ENCODE measurements at places on chromosomes 1 and 21. TPM values are rescaled to one million over a fixed set of nuclear protein-coding genes. Genes with fewer than 3 reads are reported as not detected.

DNA sequence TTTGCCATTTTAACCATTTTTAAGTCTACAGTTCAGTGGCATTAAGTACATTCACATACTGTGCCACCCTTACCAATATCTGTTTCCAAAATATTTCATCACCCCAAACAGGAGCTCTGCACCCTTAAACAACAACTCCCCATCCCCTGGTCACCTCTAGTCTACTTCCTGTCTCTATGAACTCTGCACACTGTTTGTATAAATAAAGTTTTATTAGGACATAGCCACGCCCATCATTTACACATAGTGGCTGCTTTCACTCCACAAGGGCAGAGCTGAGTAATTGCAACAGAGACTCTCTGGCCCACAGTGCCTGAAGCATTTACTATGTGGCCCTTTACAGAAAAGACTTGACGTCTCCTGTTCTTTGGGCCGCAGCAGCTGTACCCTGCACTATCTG, 30.1 kb downstream of the KCNAB2 start:
- H3K27me3 ChIP-seq, result no peaks in the 10 kb centered on the region
- H3K36me3 ChIP-seq, result no peaks in the 10 kb centered on the region
- no peak for DNase-seq
- no peak overlapping the region for H3K27ac ChIP-seq
- H3K4me1 ChIP-seq, result no peaks in the 10 kb centered on the region

GRCh38 chr1:184393962-184394361, 7.1 kb downstream of the C1orf21 start:
- no peak overlapping the region for H3K4me3 ChIP-seq
- no peak for DNase-seq
- H3K27ac ChIP-seq, result no peak overlapping the region
- peaks cover 5% of the 10 kb centered on the region for H3K4me1 ChIP-seq

- H3K27ac ChIP-seq, result no peak overlapping the region
- H3K4me1 ChIP-seq, result no peaks in the 10 kb centered on the region
- no peaks in the 10 kb centered on the region for H3K27me3 ChIP-seq
Measured at GRCh38 chr21:45634511-45635183, 8.9 kb upstream of the PCBP3 start.

GRCh38 chr1:192936313-192937018, 122.7 kb downstream of the UCHL5 start:
- no peak for DNase-seq
- no peak overlapping the region for H3K27ac ChIP-seq
- H3K36me3 ChIP-seq, result no peaks in the 10 kb centered on the region
- no peaks in the 10 kb centered on the region for H3K4me1 ChIP-seq
- no peak overlapping the region for H3K4me3 ChIP-seq

DNA sequence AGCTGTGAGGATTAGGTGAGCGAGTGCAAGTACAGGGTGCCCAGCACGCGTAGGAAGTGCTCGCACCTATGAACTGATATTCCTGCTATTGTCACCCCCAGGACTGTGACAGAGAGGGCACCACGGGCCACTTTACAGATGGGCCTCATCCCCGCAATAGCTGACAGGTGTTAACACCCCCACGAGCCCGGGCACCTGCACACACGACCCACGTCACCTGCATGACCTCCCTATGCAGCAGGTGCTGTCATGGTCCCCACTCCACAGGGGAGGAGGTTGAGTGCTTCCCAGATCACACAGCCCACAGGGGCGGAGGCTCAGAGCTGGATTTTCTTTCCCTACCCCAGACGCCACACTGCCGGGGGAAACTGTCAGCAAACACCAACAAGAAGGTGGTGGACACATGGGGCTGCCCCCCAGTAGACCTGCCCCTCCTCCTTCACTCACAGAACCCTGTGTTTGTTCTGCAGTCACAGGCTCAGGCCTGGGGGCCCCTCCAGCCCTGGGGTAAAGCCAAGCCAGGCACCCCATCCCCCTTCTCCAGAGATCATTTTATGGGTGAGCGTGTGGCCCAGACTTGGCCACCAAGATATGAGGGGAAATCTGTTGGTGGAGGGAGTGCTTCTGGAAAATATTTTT, 465.5 kb downstream of the MATN1 start:
- no peaks in the 10 kb centered on the region for H3K27me3 ChIP-seq
- H3K36me3 ChIP-seq, result no peaks in the 10 kb centered on the region
- no peak overlapping the region for H3K27ac ChIP-seq
- no peak for DNase-seq
- H3K4me1 ChIP-seq, result no peaks in the 10 kb centered on the region

GRCh38 chr1:203629507-203630082, 3.0 kb downstream of the ATP2B4 start:
- peak overlapping the region; percentile 73 for H3K4me3 ChIP-seq
- H3K27me3 ChIP-seq, result no peaks in the 10 kb centered on the region
- peak overlapping the region; percentile 49 for H3K27ac ChIP-seq
- peak; percentile 90 for DNase-seq
- no peaks in the 10 kb centered on the region for H3K36me3 ChIP-seq

DNA sequence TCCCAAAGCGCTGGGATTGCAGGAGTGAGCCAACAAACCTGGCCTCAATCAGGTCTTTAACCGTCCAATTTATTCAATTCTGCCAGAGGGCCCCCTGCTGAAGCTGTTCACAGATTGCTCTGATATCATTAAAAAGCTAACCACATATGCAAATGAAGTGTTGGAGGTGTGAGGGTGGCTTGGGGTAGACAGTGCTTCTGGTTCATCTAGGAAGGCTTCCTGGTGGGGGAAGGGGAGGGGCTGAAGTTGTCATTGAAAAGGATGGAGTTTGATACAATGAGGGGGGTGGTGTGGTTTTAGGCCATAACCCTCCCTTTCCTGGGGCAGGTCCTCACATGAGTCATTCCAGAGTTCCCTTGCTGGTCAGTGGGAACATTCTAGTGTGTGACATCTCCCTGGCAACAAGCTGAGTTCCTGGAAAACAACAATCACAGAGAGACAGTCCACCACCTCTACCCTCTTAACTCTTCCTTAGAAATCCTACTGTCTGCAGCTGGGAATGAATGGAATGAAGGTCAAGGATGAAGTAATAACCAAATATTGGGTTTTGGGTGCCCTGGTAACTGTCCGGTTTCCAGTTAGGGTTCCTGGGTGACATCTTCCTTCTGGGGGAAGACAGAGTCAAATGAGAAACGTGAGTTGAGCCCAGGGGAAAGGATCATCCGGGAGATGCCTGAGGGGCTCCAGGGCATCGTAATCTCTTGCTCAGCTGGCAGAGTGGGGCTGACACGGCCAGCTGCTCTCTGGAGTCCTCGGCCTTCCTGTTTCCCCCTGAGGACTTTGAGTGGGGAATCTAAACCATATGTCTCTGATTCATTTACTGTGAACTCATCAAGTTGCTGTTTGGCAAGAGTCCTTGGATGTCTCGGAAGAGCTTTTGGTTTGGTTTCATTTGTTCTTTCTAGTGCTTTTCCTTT, 32.2 kb downstream of the BATF3 start:
- H3K36me3 ChIP-seq, result no peaks in the 10 kb centered on the region
- no peaks in the 10 kb centered on the region for H3K4me1 ChIP-seq
- no peak overlapping the region for H3K4me3 ChIP-seq
- no peak for DNase-seq
- no peak overlapping the region for H3K27ac ChIP-seq
- H3K27me3 ChIP-seq, result no peaks in the 10 kb centered on the region

GRCh38 chr1:93132638-93133037, 47.6 kb downstream of the TMED5 start:
- H3K36me3 ChIP-seq, result peaks cover 2% of the 10 kb centered on the region
- no peak overlapping the region for H3K27ac ChIP-seq
- no peaks in the 10 kb centered on the region for H3K4me1 ChIP-seq
- no peak overlapping the region for H3K4me3 ChIP-seq

- H3K27me3 ChIP-seq, result no peaks in the 10 kb centered on the region
- H3K4me1 ChIP-seq, result no peaks in the 10 kb centered on the region
- H3K36me3 ChIP-seq, result no peaks in the 10 kb centered on the region
- DNase-seq, result peak; percentile 64
- no peak overlapping the region for H3K4me3 ChIP-seq
Measured at GRCh38 chr1:18852501-18852900, 7.0 kb downstream of the TAS1R2 start.

GRCh38 chr21:36203603-36203889, 46.9 kb downstream of the DOP1B start:
- peaks cover 2% of the 10 kb centered on the region for H3K36me3 ChIP-seq
- DNase-seq, result no peak
- no peaks in the 10 kb centered on the region for H3K27me3 ChIP-seq
- H3K4me1 ChIP-seq, result no peaks in the 10 kb centered on the region

- no peaks in the 10 kb centered on the region for H3K27me3 ChIP-seq
- H3K4me3 ChIP-seq, result no peak overlapping the region
- H3K4me1 ChIP-seq, result no peaks in the 10 kb centered on the region
- no peak overlapping the region for H3K27ac ChIP-seq
Measured at GRCh38 chr1:78799926-78800325, 150.3 kb downstream of the IFI44 start.

DNA sequence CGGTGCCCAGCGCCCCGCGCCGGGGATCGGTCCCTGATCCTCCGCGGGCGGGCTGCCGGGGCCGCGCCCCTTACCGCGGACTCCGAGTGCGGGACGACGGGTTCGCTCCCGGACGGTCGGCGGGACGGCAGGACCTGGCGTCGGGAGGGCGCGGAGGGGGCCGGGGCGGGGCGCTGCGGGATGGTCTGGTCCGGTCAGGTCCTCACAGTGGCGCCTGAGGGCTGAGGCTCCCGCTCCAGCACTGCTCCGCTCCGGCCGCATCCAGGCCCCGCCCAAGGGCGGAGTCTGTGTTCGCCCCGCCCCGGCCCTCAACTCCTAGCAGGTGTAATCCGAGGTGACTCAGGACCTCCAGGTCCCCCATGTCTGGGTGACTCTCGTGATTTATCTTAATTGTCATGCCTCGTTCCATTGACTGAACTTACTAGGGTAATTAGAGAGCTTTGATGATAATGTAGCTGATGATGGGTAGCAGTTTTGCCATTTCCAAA, at the start of gene RAB3B:
TSS of gene RAB3B (minus strand) at position 223 of the 488 bp plus-strand sequence. CDS start 13,583 bp downstream, outside the sequence.
- peak within 1 kb of the TSS; percentile 44 for H3K4me3 ChIP-seq
- no peaks in the 10 kb centered on the region for H3K27me3 ChIP-seq
- H3K36me3 ChIP-seq, result no peaks in the 10 kb centered on the region
- no peak within 1 kb of the TSS for H3K27ac ChIP-seq

GRCh38 chr1:68600049-68600661, 103.3 kb upstream of the DEPDC1 start:
- H3K36me3 ChIP-seq, result no peaks in the 10 kb centered on the region
- no peaks in the 10 kb centered on the region for H3K27me3 ChIP-seq
- no peak overlapping the region for H3K27ac ChIP-seq
- no peak overlapping the region for H3K4me3 ChIP-seq
- H3K4me1 ChIP-seq, result no peaks in the 10 kb centered on the region

The ANKRD35 gene
- total RNA-seq, result 3.8 TPM

The RAB13 gene
- total RNA-seq, result 127 TPM

The TSSK3 gene
- 1.7 TPM for total RNA-seq

The LGR6 gene
- 31.7 TPM for total RNA-seq

The MYBPH gene
- total RNA-seq, result not detected
